ENCODE measurements at places on chromosomes 16 and 17.

GRCh38 chr17:76138234-76138895 is 2.7 kb downstream of the FOXJ1 start:
- no peak for DNase-seq

- no peak for DNase-seq
These were observed 321.3 kb downstream of the SEC14L1 start for GRCh38 chr17:77462090-77462489.

- no peak for DNase-seq
These were observed 245 bp downstream of the TMEM256 start for GRCh38 chr17:7403727-7403976.

DNA sequence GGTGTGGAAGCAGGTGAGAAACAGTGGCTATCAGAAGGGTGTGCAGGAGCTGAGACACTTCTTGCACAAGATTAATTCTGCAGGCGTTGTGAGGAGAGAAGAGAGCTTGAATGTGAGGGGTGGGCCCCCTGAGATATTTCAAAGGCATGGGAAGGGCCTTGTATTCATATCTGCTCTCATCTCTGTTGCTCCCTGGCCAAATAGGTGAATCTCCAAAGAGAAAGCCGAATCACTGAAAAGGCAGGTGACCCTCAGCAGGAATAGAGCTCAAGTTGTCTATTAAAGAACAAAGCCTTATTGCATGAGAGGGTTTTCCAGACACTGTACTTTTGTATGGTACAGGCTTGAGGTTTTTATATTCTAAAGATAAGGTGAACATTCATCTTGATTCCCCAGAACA is 373.1 kb downstream of the TMEM114 start:
- no peak for DNase-seq

DNA sequence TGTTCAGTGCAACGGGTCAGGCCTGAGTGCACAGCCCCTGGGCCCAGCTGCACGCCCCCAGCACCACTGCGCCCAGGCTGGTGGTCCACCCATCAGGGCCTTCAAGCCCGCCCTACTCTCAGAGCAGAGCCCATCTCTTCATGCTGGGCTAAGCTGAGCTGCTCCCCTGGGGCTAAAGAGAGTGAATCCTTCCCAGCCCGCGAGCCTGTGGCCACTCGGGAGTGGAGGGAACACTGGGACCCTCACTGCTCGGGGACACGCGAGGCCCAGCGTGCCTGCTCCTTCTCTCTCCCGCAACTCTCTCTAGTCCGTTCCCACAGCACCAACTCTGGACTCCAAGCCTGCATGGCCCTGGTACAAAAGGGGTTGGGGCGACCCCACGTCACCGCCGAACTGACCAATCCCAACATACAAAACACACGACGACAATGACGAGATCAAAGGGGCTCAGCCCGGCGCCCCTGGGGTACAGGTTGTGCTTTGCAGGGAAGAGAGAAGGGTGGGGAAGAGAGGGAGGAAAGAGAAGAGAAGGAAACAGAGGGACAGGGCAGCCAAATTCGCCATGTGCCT is 4.1 kb upstream of the SIRT7 start:
- no peak for DNase-seq

GRCh38 chr17:47850692-47851573 is at the start of gene SP6:
Gene SP6 (minus strand): TSS chr17:47851163. CDS start chr17:47848429, 2,734 bp downstream.
- DNase-seq: no peak

DNA sequence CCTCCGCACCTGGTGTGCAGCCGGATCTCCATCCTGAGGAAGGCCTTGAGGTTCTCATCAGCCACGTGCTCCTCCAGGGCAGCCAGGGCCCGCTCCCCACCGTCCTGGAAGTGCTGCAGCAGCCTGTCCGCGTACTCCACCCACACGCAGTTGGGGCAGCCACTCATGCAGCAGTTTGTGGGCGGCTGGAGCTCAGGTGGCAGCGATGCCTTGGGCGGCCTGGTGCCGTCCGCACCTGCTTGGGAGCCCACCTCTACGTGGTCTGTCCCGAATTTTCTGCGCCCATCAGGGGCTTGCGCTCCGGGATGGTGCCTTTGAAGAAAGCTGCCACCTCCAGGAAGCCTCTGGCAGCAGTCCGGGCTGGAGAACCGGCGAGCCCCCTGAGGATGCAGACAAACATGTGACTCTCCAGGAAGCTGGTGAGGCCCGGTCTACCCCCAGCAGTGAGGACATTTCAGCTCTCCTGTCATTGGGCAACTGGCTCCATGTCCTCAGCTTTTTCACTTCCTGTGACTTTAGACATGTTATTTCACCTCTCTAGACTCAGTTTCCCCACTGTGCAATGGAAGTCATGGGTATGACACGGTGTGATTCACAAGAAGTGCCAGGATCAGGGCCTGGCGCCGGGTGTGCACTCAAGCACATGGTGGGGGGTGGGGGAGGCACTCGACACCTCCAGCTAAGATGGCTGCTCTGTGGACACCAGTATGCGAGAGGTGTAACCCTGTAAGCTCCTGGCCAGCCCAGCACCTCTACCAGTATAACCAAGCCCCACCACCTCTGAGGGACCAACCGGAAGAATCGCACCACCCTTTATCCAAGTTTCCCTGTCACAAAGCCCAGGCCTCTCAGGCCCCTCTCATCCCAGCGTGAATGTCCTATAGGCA is 957 bp downstream of the OXLD1 start:
- no peak for DNase-seq

GRCh38 chr17:45130681-45131615 is 1.4 kb downstream of the PLCD3 start:
- DNase-seq: no peak

GRCh38 chr17:50511058-50511457 is 2.8 kb downstream of the MYCBPAP start:
- DNase-seq: no peak

- no peak for DNase-seq
These were observed 5.3 kb upstream of the DNAH2 start for GRCh38 chr17:7712111-7712771.

DNA sequence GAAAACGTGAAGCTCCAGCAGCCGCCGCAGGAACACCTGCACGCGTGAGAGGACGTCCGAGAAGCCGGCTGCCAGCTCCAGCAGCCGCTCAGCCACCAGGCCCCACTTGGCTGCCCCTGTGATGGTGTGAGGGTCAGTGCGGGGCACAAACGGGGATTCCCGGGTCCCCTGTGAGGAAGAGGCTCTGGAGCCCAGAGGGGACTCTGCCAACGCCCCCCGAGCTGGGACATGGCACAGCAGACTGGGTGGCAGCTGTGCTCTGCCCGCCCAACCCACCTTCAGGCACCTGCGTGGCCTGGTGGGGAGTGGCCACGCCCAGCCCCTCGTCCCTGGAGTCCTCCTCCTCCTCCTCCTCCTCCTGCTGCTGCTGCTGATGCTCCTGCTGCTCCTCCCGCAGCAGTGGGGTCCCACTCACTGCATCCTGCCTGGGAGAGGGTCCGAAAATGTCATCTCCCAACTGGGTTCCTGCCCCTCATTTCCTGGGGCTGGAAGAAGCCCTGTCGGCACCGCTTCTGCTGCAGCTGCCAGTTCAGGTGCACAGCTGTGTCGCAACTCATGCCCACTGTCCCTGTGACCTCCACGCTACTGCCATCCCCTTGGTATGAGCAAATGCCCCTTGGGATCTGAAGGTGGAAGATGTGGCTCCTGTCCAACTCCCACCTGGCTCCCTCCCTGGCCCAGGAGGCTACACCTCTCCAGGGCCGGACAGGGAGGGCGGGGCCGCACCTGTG is 27.5 kb downstream of the CTU2 start:
- DNase-seq: no peak

GRCh38 chr17:71649941-71650350 is 470.9 kb upstream of the SOX9 start:
- no peak for DNase-seq

- no peak for DNase-seq
These were observed 16.9 kb downstream of the DOC2B start for GRCh38 chr17:164303-165235.

- no peak for DNase-seq
These were observed 7.0 kb downstream of the PRR29 start for GRCh38 chr17:64004903-64005733.

DNA sequence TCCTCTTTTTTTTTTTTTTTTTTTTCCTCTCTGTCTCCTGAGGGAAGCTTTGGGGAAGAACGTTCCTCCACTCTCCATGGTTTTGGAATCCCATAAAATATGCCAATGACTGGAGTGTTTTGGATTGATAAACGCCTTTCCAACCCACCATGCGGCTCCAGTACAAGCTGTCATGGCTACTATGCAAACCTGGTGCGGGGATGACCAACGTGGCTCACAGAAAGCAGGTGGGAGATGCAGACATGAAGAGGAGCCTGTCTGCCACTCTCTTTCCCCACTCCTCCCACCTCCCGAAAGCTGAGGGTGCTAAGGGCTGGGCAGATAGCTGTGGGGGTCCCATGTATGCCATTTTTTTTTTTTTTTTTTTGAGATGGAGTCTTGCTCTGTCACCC is 69.9 kb upstream of the SEC14L1 start:
- no peak for DNase-seq

DNA sequence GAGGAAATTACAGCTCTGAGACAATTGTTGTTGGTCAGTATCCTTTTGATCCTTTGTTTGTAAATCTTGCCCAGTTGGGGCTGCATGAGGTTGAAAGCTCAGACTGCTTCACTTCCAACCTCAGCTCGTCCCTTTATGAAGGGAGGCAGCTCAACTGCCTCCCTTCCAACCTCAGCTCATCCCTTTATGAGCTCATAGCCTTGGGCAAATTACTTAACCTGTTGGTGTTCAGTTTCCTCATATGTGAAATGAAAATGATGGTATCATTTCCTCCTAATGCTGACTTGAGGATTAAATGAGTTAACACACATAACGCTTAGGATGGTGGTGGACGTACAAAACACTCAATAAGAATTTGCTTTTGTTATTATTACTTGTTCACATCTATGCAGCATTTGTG is 265.1 kb downstream of the CDH13 start:
- DNase-seq: no peak

DNA sequence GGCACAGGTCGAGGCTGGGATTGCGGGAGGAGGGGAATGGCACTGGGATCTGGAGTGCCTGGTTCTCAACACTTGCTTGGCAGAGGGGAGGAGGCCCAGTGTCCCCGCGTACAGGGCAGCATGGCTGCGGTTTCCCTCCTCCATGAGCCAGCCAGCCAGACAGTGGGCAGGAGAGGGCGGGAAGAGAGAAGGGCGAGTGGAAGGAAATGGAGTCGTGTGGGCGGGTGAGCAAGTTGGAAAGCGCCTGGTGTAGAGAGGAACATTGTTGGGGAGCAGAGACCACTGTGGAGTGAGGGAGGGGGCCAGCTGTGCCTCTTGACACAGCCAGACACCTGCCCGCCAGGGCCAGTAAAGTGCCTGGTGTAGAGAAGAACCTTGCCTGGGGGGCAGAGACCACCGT is 130.5 kb downstream of the OR1D5 start:
- no peak for DNase-seq

- DNase-seq: no peak
These were observed 97.0 kb upstream of the FA2H start for GRCh38 chr16:74871608-74872007.

DNA sequence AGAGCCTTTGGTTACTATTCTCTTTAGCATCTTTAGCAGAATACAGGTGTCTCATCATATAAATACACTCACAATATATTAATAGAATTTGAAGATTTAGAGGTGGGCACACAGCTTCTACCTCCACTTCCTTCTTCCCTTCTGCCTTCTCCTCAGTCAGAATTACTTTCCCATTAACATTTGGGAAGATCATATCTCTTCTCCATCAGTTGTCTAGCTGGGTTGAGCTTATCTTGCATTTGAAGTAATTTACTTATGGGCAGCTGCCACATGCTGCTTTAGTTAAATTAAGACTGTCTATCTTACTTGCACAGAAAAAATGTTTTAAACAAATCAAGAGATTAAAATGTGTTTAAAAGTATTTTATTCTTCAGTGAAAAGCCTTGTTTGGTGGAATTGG is 110.1 kb upstream of the ASIC2 start:
- DNase-seq: no peak

DNA sequence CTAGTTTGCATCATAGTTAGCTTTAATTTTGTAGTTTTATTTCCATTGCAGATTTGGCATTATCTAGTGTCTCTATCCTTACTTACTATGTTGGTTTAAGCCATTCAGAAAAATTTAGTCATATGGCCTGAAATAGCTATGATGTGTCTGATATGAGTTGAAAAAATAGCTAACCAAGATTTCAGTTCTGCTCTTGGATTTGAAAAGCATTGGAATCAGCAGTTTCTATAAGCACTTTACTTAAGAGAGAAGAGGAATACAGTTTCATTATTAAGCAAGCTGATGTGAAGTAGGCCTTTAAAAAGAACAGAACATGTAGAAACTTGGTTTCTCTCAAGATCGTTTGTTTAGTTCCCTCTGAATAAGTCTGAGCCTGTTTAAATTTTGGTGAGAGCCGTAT is 25.9 kb downstream of the LPCAT2 start:
- no peak for DNase-seq

DNA sequence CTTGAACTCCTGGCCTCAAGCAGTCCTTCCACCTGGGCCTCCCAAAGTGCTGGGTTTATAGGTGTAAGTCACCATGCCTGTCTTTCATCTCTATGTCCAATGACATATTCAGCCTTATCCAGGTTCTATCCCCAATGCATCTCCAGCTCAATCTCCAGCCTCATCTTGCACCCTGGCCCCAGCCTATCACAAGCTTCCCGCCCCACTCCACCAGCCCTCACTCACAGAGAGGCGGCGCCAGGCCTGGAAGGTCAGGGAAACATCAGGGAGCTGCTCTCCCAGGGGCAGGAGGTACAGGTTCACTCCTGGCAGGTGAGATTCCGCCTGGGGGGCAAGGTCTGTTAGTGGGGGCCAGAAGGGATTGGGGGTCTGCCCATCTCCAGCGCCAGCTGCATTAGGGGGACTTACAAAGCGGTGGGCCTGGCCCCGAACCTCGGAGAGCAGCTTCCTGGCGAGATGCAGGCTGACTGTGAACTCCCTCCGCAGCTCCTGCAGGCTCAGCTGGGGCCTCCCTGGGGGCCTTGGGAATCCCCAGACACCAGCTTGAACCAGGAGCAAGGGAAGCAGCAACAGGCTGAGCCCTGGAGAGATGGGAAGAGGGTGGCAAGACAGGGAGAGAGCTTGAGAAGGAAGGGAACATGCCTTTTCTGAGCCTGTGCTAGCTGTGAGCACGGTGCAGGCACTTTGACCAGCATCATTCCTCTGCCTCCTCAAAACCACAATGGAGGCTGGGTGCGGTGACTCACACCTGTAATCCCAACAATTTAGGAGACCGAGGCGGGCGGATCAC is 3.0 kb downstream of the IL27 start:
- no peak for DNase-seq

GRCh38 chr16:27890866-27891265 is 172.6 kb downstream of the GSG1L start:
- DNase-seq: no peak

- DNase-seq: no peak
These were observed 52.6 kb downstream of the C16orf95 start for GRCh38 chr16:87264634-87265033.

DNA sequence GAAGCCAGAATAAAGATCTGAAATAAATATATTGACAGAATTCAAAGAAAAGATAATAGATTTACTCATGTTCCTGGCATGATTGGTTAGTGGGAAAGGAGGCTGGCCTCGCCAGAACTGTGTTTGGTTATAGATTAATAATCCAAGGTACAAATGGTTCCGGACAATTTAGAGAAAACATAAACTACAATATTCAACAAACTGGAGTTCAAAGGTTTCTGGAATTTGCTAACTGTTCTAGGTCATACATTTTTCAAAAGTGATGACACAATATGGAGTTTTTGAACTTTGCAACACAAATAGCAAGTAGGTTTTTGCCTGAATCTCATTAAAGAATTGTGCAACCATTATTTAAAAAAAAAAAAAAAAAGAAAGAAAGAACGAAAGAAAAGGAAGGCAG is 251.7 kb upstream of the SALL1 start:
- no peak for DNase-seq

GRCh38 chr17:49580981-49581647 is 5.4 kb downstream of the NXPH3 start:
- no peak for DNase-seq

- DNase-seq: no peak
These were observed 28.6 kb downstream of the ADAM11 start for GRCh38 chr17:44787271-44787940.

Data from NCI-H1436 treated with DMSO at 0.1 percent for 48 hours (cell line).